ENCODE measurements at places on chromosomes 13 and 19.

DNA sequence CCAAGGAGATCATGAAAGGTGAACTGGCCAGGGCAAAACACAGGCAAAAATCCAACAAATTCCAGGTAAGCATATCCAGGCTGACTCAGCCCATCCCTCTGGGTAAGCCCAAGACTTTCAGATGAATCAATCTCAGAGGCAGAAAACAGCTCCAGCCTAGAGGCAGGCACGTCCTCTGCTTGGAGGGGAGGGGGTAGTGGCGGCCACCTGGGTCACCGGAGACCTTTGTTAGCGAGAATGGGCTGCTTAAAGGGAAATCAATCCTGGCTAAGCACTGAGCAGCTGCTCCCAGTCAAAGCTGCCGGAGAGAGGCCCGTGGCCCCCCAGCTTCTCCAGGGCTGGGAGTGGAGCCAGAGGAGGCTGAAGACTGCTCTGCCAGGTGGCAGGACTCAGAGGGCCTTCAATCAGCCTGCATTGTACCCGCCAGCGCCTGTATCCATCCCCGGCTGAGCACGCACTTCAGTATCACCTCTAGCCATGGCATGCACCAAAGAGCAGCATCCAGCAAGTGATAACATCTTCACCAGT is 48.2 kb downstream of the PIN1 start:
- no peak for DNase-seq

DNA sequence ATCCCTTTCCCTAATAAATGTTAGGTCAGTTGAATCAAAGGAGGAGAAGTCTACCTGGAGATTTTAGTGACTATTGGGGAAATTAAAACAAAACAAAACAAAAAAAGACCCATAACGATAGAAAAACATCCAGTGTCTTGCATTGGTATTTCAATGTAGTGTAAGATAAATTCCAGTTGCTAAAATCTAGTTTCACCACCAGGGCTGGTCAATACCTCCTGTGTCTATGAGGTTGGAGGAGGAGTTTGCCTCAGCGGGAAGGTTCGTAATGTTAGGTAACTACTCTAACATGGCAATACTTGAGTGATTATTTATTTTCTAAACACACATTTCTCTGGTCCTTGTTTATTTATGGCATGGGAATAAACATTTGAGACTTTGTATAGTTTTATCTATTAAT is 483.2 kb downstream of the FGF9 start:
- DNase-seq: no peak

- no peak for DNase-seq
Observed at GRCh38 chr13:35978607-35979316, 152.4 kb downstream of the DCLK1 start.

- DNase-seq: no peak
Observed at GRCh38 chr13:101303521-101303920, 112.8 kb downstream of the NALCN start.

DNA sequence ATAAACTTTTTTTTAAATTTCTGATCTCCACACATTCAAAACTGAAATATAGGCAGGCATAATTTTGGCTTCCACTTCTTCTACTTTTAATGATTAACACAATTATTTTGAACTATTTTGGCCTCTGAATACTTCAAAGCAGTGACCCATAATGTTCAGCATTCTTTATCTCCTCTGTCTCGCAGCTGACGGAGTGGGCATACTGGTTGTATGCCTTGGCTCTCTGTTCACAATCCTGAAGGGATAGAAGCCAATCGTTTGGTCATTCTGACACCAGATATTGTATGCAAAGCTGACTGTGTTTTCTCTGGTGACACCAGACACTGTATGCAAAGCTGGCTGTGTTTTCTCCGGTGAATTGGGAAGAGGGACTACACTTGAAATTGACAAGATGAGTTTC is 833.0 kb downstream of the EFNB2 start:
- no peak for DNase-seq

GRCh38 chr19:38900202-38900629 is 447 bp downstream of the NFKBIB start:
- no peak for DNase-seq

DNA sequence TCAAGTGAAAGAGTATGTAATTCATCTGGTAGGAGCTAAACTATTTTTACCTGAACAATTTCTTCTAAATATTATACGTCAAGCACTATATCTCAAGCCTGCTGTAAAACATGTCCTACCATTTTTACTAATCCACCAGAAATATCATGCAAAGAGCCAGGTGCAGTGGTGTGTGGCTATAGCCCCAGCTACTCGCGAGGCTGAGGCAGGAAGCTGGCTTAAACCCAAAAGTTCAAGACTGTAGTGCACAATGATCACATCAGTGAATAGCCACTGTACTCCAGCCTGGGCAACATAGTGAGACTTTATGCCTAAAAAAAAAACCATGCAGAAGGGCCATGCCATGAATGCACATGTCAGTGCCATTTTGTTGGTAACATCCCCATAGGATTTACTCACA is 20.7 kb upstream of the CLN5 start:
- no peak for DNase-seq

- no peak for DNase-seq
Observed at GRCh38 chr13:95797016-95797415, 120.1 kb downstream of the DNAJC3 start.

DNA sequence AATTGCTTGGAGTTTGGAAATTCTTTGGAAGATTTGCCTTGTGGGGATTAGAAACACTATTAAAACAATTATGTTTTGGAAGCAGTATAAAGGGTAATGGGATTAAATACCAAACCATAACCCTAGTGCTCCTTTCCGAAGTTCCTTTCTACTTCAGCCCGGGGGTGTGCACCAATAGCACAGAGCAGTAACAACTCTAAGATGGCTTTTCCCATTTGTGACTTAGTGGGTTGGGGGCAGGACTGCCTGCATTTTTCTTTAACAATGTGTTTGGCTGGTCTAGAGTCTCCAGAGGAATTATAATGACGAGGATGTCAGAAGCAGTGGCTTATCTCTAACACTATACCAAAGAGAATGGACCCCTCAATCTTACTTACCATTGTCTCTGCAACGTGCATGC is 11.9 kb upstream of the IL17D start:
- no peak for DNase-seq

DNA sequence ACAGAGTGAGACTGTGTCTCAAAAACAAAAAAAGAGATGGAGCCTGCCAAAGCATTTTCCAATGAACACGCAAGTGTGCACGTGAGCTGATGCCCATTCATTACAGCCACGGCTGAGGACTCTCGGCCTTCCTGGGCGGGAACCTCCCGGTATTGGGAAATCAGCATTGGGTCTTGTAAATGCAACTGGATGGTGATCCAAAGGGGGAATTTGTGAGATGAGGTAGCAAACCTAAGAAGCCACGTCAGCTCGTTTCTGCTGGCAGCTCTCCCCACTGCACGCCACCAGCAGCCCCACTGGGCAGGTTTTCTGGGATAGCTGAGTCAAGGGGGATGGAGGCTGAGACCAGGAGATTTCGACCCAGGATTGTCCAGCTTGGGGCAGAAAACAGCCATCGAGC is 11.5 kb downstream of the C13orf46 start:
- DNase-seq: no peak

- DNase-seq: no peak
Observed at GRCh38 chr13:73697166-73697565, 437.0 kb downstream of the KLF12 start.

- no peak for DNase-seq
Observed at GRCh38 chr19:50174100-50174793, 11.2 kb upstream of the IZUMO2 start.

GRCh38 chr13:23059173-23059572 is 121.6 kb upstream of the SGCG start:
- no peak for DNase-seq

Measured in effector memory CD4-positive, alpha-beta T cell (primary cell).